ENCODE measurements at places on chromosomes 4 and X.

GRCh38 chrX:110851780-110852179 lies 56.2 kb upstream of the CHRDL1 start:
- no peak for DNase-seq

DNA sequence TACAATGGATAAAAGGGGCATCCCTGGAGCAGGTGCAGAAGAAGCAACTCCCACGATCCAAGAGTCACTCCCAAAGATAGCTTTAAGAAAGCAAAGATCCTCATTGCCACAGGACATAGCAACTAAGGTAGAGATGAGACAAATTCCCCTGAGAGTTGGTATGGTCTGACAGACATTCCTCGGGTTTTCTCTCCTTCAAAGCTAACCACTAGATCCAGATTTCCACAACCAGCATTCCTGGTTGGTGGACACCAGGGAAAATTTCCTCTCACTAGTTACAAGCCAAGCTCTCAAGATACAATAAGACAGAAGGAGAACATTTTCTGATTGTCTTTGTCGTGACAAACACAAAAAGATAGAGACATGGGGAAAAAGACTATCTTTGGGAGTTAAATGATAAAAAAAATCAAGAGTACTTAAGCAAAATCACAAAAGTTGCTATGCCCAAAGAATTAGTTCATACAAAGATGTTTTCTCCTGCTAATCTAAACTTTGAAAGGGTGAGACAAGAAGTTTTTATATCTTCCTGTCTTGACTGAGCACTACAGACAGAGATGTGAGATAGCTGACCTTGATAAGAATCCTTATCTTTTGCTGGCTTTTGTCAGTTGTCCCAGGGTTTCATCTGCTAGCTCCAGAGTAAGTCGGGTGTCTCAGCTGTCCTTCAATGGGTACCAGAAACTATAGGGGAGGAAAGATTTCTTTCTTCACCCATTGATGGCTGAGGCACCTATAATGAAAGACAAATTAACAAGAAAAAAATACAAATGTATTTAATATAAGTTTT lies 200.5 kb downstream of the CENPC start:
- DNase-seq, result no peak

- DNase-seq, result no peak
These were observed 6.0 kb upstream of the ASB11 start for GRCh38 chrX:15321447-15321846.

DNA sequence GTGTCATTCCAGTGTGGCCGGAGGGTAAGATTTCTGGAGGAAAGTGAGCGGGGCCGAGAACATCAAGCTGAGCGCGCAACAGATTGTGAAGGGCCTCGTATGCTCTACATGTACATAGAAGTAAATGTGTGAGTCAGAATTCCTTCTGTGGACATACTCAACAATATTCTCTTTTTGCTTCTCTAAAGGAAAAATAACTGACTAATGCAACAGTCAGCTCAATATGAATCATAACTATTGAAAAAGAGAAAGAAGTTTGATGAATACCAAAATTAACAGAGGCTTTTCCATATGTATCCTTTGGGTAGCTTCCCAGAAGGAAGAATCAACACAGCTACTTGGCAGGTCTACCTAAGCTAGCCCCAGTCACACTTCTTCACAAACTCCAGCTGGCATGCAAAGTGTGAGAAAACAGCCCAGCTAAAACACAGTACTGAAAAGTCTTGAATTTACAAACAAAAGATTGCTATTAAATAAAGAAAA lies 87.5 kb upstream of the ZFP42 start:
- DNase-seq, result no peak

DNA sequence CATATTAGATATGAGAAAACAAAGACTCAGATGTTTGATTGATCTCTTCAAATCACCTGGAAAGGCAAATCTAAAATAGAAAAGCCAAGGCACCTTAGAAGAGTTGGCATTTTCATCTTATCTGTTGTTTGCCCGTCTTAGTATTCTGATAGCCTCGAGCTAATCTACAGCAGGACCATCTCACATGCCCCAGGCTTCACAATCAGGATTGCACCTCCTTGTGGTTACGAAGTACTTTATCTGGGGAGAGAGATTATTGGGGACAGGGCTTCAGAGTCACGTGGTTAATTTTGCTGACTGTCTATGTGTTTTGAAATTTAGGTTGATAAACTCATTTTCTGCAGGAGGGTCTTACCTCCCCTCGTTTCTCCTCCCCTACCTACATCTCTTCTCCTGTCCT lies 313.1 kb upstream of the ANXA10 start:
- DNase-seq, result no peak

GRCh38 chr4:166065324-166065723 lies 192.3 kb downstream of the TLL1 start:
- DNase-seq, result no peak

GRCh38 chr4:176780995-176781738 lies 11.6 kb downstream of the VEGFC start:
- DNase-seq, result no peak

GRCh38 chrX:21958916-21959315 lies 18.4 kb downstream of the SMS start:
- no peak for DNase-seq

DNA sequence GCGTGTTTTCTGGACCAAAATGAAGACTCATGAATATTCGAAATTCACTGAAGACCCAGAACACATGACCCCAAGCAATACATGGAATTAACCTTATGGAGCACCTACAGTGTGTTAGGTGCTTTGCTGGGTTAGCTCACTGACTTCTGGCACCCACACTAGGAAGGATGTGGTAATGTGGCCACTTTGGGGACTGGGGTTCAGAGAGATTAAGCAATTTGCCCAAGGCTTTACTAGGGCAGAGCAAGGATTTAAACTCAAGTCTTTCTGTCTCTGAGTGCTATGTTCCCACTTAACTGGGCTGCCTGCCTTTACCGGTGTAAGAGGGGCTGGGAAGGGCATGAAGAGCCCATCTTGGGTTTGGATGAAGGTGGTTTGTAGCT lies 162.0 kb upstream of the ATP6AP2 start:
- DNase-seq, result no peak

DNA sequence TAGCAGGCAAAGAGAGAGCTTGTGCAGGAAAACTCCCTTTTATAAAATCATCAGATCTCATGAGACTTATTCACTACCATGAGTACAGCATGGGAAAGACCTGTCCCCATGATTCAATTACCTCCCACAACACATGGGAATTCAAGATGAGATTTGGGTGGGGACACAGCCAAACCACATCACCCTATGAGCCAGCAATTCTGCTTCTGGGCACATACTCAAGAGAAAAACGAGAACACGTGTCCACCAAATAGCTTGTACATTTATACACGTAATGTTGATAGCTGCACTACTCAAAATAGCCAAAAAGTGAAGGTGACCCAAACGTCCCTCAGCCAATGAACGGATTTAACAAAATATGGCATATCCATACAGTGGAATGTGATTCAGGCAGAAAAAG lies 94.5 kb upstream of the DHRSX start:
- DNase-seq, result no peak

DNA sequence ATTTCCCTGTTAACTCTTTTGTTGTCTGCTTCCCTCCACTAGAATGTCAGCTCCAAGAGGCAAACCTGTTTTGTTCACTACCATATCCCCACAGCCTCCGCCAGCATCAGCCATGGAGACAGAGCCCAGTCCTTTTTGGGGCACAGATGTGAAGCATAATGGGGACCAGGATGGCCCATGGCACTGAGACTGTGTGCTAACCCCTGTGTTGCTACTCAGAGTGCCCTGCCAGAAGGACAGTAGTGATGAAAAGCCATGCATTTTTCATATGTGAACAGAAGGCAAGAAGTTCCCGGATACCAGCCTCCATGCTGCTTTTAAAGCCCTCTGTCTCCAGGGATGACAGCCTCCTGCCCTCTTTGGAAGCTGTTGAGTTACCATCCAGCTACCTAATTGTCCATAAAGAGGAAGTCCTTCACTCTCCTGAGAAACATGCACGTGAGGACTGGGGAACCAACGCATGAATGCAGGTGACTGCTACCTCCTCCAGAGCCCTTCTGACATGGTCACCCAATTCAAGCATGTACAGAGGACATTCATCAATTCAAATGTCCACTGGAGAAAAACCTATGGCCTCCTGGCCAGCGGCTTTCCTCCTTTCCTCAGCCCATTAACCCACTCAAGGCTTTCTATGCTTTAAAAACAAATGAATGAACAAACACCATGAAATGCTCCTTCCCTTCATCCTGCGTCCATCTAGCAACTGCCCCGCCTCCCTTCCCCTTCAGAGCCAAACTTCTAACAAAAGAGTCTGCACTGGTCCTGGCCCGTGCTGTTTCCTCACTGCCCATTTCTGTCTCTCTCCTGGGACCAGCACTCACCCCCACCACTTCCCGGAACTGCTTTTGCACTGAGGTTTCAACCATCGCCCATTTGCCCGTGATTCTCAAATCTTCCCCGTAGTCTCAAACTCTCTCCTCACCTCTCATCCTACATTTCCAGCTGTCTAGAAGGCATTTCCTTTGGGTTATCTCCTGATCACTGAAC lies 18.0 kb downstream of the PNMA6F start:
- DNase-seq, result no peak

GRCh38 chrX:17397074-17397473 lies 22.1 kb downstream of the NHS start:
- no peak for DNase-seq

DNA sequence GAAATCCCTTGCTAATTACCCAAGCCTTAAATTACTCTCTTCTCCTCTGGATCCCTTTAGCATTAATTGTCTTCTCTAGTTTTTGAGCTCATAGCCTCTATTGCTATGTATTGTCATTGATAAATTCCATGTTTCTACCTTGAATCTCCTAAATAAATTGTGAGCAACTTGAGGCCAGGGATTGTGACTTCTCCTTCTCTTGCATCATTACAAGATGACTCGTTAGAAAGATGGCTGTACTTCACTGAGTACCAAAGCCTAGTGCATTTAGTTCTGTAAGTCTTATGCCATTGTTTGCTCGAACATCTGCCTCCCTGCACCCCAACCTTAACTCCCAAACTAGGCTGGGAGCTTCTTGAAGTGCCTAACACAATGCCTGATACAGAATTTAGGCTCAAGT lies 15.3 kb downstream of the VSIG4 start:
- no peak for DNase-seq

- no peak for DNase-seq
These were observed 151.6 kb downstream of the CBLL2 start for GRCh38 chrX:22424122-22424915.

DNA sequence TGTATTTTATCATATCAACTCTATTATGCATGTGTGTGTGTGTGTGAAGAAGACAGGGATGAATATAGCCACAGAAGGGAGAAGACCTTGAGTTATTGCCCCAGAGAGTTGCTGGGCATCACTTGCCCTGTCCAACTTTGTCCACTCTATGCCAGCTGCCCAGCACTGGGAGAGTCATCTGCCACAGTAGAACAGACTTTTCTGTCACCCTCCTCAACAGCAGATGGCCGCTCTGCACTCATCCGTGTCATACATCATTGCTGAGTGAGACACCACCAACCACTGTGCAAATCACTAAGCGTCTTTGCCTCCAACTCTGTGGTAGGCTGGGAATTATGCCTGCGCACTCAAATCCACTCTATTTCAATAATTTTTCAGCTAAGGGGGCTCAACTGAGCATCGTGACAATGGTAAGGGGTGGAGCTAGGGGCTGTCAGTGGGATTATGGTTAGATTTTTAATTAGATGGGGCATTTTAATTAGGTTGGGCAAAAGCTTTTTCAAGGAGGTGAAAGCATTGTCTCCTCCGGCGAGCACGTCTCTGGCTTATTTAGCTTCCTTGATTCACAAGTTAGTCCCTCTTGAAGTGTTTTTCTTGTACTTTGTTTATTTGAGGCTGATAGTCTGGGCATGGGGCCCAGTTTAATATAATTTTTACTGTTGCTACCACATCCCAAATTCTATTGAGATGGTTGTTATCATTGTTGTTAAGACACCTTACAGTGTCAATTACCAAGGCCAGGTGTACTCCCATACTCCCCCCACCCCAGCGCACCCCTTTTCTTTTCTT lies 100.1 kb upstream of the KLF3 start:
- DNase-seq, result no peak

Measured in esophagus squamous epithelium (tissue), 5 donors.